ENCODE measurements at places on chromosomes 12 and 14. TPM values are rescaled to one million over a fixed set of nuclear protein-coding genes. Genes with fewer than 3 reads are reported as not detected.

The KIF5A gene
- total RNA-seq: 16.9 TPM

The PLEK2 gene
- total RNA-seq: not detected

The RASSF9 gene
- total RNA-seq: not detected

The NANOG gene
- not detected for total RNA-seq

The ZDHHC22 gene
- total RNA-seq: 5.9 TPM

DNA sequence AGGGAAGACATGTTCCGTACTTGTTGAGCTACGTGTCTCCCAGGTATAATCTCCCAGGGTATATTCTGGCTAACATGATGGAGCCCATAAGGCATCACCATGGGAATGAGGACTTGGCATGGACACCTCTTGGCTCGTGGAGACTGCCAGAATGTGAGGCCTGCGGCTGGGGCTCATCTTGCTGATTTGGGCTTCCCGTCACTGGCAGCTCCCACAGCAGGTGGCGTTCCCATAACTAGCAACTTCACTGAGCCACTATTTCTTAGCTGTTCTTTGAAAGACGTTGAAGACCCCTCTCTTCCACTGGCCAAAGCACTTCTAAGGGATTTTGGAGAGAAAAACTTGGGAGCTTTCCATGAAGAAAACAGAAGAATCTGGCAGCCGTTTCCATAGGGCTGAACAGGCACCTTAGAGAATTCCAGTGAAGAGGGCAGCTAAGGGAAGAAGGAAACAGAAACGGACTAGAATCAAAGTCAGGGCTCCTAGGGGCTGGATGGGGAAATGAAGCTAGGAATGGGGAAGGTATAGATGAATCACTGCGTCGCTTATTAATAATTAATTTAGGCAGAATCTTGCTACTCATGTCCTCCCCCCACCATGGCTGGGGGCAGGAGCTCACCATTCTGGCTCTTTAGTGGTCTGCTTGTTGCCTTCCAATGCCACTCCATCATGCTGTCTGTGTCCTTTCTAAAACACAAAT, 39.7 kb upstream of the FOS start:
- peaks cover 25% of the 10 kb centered on the region for H3K4me1 ChIP-seq
- DNase-seq: no peak
- no peaks in the 10 kb centered on the region for H3K27me3 ChIP-seq

GRCh38 chr14:23407516-23408306, at the start of gene MYH6:
Gene MYH6, minus strand, starts transcription at chr14:23408273. Its CDS starts 1,050 bp downstream, at chr14:23407223.
- no peak within 1 kb of the TSS for H3K4me3 ChIP-seq
- H3K27me3 ChIP-seq: peaks cover 25% of the 10 kb centered on the region
- H3K27ac ChIP-seq: no peak within 1 kb of the TSS
- no peak for DNase-seq

The RNASE1 gene
- 9.7 TPM for total RNA-seq

DNA sequence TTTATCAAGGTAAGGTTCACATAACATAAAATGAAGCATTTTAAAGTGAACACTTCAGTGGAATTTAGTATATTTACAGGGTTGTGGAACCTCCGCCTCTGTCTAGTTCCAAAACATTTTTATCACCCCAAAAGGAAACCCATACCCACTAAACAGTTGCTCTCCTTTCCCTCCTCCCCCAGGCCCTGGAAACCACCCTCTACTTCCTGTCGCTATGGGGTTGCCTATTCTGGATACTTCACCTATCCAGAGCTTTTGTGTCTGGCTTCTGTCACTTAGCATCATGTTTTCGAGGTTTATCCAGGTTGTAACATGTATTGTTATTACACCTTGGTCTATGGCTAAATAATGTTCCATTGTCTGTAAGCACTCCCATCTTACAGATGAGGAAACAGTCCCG, 27.7 kb upstream of the ZFP36L1 start:
- H3K27me3 ChIP-seq: no peaks in the 10 kb centered on the region
- no peak overlapping the region for H3K27ac ChIP-seq
- H3K4me3 ChIP-seq: no peak overlapping the region
- peaks cover 45% of the 10 kb centered on the region for H3K4me1 ChIP-seq
- no peaks in the 10 kb centered on the region for H3K36me3 ChIP-seq
- no peak for DNase-seq

DNA sequence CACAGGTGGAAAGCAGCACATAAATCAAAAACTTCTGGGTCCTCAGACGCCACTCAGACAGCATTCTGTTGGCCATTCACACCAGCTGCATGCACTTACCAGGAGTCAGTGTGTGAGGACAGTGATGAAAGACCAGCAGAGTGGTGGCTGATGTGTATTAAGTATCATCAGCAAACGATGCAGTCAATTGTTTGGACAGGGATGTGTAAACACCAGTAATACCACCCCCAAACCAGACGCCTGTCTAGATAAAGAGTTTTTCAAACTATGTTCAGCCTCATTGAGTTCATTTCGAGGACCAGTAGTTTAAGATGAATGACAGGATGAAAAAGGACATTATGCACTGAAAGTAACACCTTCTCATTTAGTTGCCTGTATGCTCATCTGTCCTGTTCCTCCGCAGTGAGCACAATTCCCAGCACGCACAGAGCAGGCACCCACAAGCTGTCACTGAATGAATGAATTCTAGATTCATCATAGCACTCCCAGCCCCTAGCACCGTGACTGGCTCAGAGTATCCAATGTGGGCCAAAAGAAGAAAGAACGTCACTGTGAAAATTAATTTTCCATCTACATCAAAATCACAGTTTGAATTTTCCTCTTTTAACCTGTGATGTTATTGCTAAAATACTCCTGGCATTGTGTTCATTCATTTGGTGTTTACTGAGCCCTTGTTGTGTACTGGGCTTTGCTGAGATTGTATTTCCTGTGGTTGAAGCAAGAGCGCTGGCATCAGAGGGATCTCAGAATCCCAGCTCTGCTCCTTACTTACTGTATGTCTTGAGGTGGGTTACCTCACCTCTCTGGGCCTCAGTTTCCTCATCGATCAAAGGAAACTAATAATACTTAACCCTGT, 124.8 kb upstream of the NOS1 start:
- no peak for DNase-seq
- peaks cover 1% of the 10 kb centered on the region for H3K27me3 ChIP-seq
- H3K27ac ChIP-seq: no peak overlapping the region
- H3K4me1 ChIP-seq: no peaks in the 10 kb centered on the region

DNA sequence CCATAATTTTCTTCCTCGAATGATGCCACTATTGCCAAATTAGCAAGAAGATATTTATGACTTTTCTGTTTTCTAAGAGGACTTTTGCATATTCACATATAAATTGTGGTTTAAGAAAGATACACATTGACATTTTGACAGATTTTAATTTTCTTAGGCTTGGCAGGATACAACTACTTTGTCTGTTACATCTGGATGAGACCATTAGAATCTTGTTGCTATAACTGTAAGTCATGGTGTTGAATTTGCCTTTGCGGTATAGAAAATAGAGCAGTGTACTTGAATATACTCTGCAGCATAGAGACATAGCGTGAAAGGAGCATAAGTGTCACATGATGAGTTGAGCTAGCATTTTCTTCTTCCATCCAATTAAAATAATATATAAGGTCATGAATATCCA, 169.3 kb downstream of the FUT8 start:
- H3K27me3 ChIP-seq: no peaks in the 10 kb centered on the region
- no peaks in the 10 kb centered on the region for H3K36me3 ChIP-seq
- no peak for DNase-seq

GRCh38 chr12:538731-539539, 79.2 kb downstream of the B4GALNT3 start:
- H3K4me3 ChIP-seq: no peak overlapping the region
- H3K4me1 ChIP-seq: peaks cover 31% of the 10 kb centered on the region
- no peak for DNase-seq
- no peak overlapping the region for H3K27ac ChIP-seq

The VEZT gene
- total RNA-seq: 80.8 TPM

The RPS6KL1 gene
- total RNA-seq: 14.1 TPM
